T-helper 17 cell (primary cell): ENCODE measurements at places on chromosomes 12 and 14. TPM values are rescaled to one million over a fixed set of nuclear protein-coding genes. Genes with fewer than 3 reads are reported as not detected.

Gene CDH24
- 1.8 TPM for total RNA-seq

DNA sequence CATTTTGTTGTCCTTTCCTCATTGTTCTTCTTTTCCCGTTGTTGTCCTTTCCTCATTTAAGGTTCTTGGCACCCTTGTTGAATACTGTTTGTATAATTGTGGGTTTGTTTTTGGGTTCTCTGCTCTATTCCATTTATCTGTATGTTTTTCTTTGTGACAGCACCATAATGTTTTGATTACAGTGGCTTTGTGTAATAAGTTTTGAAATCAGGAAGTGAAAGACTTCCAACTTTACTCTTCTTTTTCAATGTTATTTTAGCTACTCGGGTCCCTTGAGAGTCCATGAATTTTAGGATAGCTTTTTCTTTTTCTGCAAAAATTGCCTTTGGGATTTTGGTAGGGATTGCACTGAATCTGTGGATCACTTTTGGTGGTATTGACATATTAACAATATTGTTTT is 28.1 kb downstream of the ETNK1 start:
- H3K4me3 ChIP-seq: no peak overlapping the region
- peaks cover 39% of the 10 kb centered on the region for H3K4me1 ChIP-seq
- H3K36me3 ChIP-seq: peaks cover 6% of the 10 kb centered on the region
- no peak overlapping the region for H3K27ac ChIP-seq
- DNase-seq: no peak

DNA sequence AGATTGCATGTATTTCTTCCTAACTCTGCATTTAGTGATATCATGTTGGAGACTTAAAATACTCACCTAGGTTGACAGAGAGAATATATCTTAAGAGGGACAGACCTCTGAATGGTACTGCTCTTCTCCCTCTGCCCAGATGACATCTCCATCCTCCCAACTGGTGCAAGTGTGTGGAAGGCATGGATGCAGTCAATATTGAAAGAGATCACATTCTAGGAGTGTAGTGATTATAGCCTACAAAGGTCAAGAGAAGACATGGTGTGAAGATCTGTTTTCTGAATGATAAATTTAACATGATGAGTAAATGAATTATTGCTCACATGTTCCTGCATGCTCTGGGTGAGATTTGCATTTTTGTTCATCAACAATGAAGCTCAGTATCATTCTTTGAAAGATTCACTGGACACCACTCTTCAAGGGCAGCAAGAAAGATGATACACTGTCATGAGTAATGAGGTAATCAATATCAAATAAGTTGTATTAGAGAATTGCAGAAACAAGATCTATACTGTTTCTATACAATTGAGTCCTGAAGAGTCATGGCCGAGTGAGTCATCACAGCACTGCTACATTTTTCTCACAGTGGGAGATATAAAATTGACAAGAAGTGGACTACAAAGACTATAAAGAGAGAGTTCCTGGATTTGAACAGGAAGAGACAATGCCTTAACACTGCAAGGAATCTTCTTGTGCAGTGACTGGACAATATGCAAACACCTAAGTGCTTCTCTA is 183.3 kb upstream of the KRR1 start:
- H3K36me3 ChIP-seq: no peaks in the 10 kb centered on the region
- H3K27ac ChIP-seq: no peak overlapping the region
- peaks cover 12% of the 10 kb centered on the region for H3K27me3 ChIP-seq

DNA sequence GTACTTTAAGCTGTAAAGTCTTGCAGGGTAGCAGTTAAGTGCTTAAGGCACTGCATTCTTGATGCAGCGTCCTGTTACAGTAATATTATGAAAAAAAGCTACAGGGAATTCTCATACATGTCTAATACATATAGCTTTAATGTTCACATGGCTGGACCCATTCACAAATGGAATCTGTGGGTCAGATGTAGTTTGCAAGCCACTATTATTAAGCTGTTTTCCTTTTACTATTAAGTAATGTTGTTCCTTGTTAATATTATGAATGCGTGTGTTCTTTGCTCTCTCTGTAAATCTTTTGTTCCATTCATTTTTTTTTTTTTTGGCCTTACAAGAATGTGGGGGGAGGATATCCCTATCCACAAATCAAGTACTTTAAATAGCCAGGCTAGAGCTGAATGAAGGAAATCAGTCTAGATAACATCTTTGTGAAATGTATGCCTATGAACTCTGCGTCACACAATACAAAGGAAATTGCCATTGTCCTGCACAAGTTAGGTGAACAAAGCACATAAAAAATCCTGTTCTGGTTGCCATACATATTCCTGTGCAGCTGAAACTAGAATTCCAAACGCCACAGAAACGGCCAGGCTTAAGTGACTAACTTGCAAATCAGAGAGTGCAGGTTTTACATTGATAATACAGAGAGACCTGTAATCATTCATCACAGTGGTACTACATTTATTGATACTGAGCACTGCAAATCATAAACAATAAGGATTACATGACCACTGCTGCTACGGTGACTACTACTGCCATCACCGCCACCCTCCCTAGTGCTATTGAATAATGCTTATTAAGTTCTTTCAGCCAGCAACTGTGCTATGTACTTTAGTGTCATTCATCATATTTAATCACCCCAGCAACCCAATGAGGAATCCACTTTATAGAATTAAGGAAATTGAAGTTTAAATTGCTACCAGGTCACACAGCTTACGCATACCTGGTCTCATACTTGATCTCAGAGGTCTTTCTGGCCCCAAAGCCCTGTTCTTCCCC is 111.9 kb downstream of the HMGA2 start:
- no peak overlapping the region for H3K4me3 ChIP-seq
- no peak overlapping the region for H3K27ac ChIP-seq
- peaks cover 34% of the 10 kb centered on the region for H3K27me3 ChIP-seq
- no peaks in the 10 kb centered on the region for H3K4me1 ChIP-seq
- no peak for DNase-seq
